T-cell (primary cell): ENCODE measurements at places on chromosomes 5 and 9. TPM values are rescaled to one million over a fixed set of nuclear protein-coding genes. Genes with fewer than 3 reads are reported as not detected.

The SLC46A2 gene
- not detected for total RNA-seq

The OR1K1 gene
- total RNA-seq = not detected

The ANXA1 gene
- 285 TPM for total RNA-seq

The LOX gene
- 0.20 TPM for total RNA-seq

DNA sequence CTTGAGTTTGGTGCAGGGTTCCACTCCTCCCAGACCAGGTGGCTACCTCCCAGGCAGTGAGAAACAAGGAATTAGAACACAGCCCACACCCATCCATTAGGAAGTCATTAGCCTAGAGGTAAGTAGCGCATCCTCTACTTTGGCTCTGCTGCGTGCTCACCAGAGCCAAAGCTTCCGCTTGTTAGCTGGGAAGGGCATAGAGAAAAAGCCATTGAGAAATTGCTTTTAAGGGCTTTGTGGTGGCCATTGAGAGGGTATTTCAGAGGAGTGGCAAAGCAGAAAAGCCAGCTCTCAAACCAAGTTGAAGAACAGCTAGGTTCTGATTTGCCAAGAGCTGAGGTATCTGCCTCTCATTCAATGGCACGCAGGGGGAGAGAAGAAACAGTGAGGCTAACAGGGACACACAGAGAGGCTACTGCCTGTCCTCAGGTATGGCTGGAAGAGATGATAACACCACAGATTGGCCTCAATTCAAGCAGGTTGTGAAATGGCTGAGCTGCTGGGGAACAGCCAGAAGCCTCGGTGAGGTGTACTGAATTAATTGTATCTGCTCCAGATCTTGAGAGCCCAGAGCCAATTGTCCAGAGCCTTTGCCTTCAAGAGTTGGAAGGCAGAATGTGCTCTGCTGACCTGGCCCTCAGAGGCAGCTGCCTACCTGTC is 119.4 kb downstream of the NTRK2 start:
- no peaks in the 10 kb centered on the region for H3K36me3 ChIP-seq
- no peaks in the 10 kb centered on the region for H3K4me1 ChIP-seq
- peaks cover 5% of the 10 kb centered on the region for H3K27me3 ChIP-seq

DNA sequence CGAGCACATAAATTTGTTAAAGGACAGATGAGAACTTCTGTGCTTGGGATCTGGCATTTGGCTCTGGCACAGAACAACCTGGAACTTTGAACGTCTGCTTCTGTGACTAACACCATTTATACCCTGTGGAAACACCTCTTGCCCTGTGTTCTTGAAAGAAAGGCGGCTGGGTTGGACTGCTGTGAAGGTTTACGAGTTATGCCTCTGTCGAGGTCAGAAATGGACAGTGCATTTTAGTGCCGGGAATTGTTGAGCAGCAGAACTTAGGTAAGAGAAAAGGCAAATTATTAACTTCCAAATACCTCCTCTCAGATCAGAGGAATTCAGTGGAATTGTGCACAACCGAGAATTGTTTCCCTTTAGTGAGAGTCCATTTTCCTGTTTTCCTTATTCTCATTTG is 14.1 kb upstream of the INIP start:
- H3K36me3 ChIP-seq = no peaks in the 10 kb centered on the region
- H3K4me3 ChIP-seq = no peak overlapping the region
- no peaks in the 10 kb centered on the region for H3K4me1 ChIP-seq
- no peaks in the 10 kb centered on the region for H3K27me3 ChIP-seq
- H3K27ac ChIP-seq = no peak overlapping the region
- DNase-seq = no peak

DNA sequence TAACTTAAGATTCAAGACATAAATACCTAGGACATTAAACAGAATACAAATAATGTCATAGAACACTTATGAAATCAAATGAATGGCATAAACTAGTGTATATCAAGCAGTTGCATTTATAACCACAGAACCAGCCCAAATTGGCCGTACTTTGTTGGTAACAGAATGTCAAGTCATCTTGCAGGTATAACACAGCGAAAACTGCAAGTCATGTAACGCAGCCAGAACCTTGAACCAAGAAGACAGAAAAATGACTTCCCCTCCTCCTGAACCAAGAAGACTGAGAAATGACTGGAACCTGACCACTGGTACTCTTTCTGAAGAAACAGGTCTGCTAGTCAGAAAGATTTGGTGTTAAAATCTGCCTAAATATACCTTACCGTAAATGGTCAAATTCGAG is 38.9 kb downstream of the ANKRD31 start:
- DNase-seq = no peak
- H3K27ac ChIP-seq = no peak overlapping the region
- no peaks in the 10 kb centered on the region for H3K27me3 ChIP-seq
- H3K4me3 ChIP-seq = no peak overlapping the region

DNA sequence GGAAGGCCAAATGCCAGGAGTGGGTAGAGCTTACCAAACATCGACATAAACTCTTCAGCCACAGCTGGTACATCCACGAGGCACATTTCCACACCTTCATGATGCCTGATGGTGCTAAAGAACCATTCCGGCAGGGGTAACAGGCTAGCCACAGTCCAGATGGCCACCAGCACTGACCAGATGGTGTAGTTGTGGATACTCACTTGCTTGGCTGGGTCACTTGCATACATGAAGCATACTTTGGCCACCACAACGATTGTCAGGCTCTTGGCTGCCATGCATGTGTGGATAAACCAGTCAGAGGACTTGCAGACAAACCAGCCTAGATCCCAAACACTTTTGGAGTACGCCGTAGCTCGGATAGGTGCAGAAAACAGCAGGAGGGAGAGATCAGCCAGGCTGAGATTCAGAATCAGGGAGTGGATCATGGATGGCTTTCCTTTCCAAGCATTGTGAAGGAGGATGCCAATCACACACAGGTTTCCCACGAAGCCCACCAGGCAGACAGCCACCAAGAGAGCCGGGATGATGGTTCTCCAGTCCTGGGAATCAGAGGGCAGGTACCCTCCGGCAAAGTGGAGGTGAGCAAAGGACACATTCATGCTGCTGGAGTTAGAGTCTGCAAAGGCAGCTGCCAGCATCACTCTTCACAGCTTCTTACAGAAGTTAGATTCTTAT is 378 bp downstream of the GPR151 start:
- no peaks in the 10 kb centered on the region for H3K36me3 ChIP-seq
- H3K4me1 ChIP-seq = peaks cover 4% of the 10 kb centered on the region
- H3K27ac ChIP-seq = no peak overlapping the region
- no peak for DNase-seq
- no peak overlapping the region for H3K4me3 ChIP-seq

DNA sequence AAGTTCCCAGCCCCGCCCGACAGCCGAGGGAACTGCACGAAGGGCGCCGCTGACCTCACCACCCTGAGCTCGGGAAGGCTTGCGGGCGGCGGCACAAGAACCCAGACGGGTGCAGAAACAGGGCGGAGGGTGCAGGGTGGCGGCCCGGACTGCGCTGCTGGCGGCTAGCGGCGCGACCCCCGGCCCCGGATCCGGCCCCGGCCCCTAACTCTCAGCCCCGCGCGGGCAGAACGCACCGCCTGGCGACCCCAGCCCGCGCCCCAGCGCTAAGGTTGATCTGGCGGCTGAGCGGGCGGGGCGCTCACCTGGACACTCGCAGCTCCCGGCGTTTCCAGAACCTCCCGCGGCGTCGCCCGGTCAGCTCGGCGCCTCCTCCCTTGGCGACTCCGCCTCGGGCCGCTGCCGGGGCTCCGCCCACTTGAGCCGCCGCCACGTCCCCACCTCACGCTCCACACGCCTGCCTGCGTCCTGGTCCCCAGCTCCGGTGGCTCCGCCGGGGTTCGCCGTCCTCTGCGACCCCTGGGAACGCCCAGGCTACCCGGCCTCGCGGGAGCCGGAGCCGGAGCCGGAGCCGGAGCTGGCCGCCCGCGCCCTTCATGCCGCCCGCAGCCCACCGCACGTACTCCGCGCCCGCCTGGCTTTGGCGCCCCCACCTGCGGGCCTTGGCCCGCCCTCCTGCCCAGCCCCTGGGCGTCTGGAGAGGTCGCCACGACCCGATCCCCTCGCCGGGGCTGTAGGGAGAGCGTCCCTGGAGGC is at the start of gene P4HA2:
TSS of gene P4HA2 (minus strand) at position 369 of the 756 bp plus-strand sequence. CDS start 9,227 bp downstream, outside the sequence.
- H3K4me3 ChIP-seq = peak within 1 kb of the TSS; percentile 23
- no peaks in the 10 kb centered on the region for H3K4me1 ChIP-seq
- no peak within 1 kb of the TSS for H3K27ac ChIP-seq
- no peak for DNase-seq
- H3K36me3 ChIP-seq = no peaks in the 10 kb centered on the region

DNA sequence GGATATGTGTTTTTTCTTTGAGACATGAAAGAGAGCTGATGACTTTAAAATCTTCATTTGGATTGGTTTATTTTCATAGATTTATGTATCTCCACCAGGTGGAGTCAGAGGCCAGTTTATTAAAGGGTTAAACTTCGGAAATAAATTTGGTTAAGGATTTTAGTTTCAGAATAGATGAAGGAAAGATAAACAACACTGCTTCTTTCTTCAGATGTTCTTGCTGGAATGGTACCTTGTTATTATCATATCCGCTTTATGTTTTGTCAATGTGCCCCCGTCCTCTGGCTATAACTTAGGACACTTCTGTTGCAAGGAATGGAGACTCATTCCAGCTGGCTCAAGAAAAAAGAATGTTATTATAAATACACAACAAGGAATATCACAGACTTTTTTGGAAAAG is 81.2 kb downstream of the ALDH1A1 start:
- no peaks in the 10 kb centered on the region for H3K27me3 ChIP-seq
- H3K27ac ChIP-seq = no peak overlapping the region
- no peaks in the 10 kb centered on the region for H3K36me3 ChIP-seq
- H3K4me1 ChIP-seq = no peaks in the 10 kb centered on the region

GRCh38 chr5:13859270-13860065 is 85.0 kb downstream of the DNAH5 start:
- H3K27ac ChIP-seq = no peak overlapping the region
- H3K4me1 ChIP-seq = no peaks in the 10 kb centered on the region
- no peaks in the 10 kb centered on the region for H3K36me3 ChIP-seq
- DNase-seq = no peak
- H3K27me3 ChIP-seq = no peaks in the 10 kb centered on the region

DNA sequence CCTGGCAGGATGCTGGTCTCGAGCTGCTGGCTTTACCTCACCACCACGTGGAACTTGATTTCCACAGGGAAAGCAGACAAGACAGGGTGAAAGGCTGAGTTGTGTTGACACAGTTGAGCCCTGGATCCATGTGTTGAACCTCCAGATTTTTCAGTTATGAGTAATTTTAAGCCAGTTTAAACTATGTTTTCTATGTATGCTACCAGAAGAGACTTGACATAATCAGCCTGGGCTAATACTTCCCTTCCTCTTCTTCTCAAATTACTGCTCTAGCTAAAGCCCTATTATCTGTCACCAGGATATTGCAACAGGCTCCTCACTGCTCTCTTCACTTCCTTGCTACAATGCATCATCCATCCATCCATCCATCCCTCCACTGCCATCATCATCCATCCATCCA is 12.0 kb upstream of the PHYKPL start:
- no peaks in the 10 kb centered on the region for H3K36me3 ChIP-seq
- H3K27ac ChIP-seq = no peak overlapping the region
- H3K4me1 ChIP-seq = peaks cover 3% of the 10 kb centered on the region
- H3K4me3 ChIP-seq = no peak overlapping the region
- DNase-seq = no peak
